Stimulated activated CD4-positive, alpha-beta T cell treated with anti-CD3 and anti-CD28 coated beads, Interleukin-1b, Interleukin-23, amount 100 ng/mL, for 24 hours (primary cell): ENCODE measurements at places on chromosomes 2 and 18.

DNA sequence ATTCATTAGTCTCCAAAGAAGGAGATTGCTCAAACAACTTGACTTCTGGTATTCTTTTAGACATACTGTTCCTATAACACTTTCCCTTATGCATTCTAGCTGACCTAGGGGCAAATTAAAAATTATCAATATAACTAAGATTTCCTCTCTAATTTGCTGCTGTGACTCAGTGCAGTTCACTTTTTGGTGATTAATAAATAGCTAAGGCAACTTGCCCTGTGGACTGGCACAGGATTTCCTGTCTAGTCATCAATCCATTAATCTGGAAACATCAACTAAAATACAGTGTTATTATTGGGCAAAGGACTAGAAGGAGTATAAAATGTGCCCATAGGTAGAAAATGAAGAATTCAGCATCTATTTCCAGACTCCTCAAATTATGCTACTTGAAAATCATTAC is 83.5 kb upstream of the SERPINE2 start:
- DNase-seq, result no peak

DNA sequence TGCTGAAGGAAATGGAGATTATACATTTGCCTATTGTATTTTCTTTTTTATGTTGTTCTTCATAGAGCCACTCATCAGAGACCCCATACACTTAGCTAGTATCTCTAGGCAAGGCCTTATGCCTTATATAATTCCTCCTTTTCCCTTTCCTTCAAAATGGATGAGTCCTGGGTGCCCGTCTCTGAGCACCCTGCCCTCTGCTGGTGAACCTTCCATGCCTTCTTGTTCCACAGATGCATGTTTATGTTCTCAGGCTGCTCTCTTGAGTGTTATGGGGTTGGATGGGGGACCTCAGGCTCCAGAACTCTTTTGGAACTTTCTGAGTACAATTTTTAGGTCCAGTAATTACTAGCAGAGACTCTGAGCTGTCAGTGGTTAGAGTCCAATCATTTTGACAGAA is 368.6 kb upstream of the SPRED2 start:
- no peak for DNase-seq

DNA sequence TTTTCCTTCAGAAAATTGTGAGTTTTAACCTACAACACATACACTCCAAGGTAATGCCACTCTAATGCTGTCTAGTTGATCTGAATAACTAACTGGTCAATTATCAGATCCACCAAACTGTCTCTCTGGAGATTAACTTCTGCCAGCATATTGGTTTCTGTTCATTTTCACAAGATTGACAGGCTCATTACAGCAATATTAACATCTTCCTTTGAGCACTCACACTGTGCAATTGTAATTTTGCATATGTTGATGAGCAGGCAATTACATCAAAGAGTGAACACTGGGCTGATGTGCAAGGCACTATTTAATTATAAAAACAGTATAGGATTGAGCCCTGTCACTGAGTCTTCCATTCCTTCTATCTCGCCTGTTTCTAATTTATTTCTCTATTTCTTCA is 197.3 kb downstream of the SLC8A1 start:
- no peak for DNase-seq

GRCh38 chr2:64837925-64838641 is 151.1 kb upstream of the SLC1A4 start:
- DNase-seq, result no peak

- no peak for DNase-seq
Measured at GRCh38 chr2:201698588-201699226, at the start of gene MPP4. MPP4 (minus strand) TSS chr2:201698644; CDS start chr2:201693954, 4,690 bp downstream.

- no peak for DNase-seq
Measured at GRCh38 chr2:189466046-189466445, 24.8 kb downstream of the WDR75 start.

DNA sequence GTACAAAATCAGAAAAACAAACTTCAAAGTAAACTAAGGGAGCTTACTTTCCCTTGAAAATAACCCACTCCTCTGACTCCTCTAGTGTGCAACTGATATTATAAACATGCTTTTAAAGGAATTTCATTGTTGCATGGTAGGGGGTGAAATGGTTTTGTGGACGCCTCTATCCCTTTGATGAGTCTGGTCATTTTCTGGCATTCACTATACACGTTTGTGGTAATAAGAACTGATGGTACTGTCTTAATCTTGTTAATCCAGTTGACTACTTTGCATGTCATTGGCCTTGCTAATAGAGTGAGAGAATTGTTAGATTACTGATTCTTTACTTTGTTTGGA is 2.8 kb downstream of the INSIG2 start:
- DNase-seq, result no peak

DNA sequence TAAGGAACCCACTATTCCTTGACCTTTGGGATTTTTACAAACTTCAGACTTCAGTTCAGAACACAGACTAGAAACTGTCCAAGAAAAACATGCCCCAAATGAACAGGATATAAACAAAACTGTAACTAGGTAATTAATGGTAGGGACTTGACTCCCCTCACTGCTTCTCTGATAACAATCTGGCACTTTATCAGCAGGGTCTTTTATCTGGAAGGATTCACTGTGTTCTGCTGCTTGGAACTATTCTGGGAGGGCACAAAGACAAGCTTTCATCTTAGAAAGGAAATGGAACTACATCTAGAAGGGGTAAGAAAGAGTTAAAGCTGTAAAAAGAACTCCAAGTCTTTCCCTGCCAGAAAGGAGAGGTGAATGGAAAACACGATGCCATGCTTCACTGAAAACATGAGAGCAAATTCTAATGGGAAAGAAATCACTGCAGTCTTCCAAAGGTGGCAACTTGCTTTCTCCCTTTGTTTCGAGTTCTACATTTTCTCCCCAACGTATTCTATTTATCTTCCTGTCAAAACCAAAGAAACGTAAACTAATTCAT is 181.2 kb downstream of the THADA start:
- no peak for DNase-seq

DNA sequence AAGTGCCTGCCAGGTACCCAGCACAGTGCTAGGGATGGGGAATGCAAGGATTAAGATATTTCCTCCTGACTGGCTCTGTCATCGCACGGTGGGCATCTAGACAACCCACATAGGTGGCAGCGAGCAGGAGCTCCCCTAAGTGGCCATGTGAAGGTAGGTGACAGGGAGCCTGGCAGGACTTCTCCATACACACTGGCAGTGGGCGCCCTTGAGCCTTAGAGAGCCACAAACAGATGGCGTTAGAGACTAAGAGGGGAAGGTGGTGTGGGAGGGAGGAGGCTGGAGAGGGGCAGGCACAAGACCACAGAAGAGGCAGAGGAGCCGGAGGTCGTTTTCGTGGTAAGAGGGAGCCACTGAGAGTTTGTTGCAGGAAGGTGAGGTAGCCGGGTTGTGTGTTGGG is 15.2 kb downstream of the PRELID3A start:
- DNase-seq, result no peak

GRCh38 chr18:31428211-31428610 is 19.3 kb upstream of the DSG3 start:
- DNase-seq, result no peak

DNA sequence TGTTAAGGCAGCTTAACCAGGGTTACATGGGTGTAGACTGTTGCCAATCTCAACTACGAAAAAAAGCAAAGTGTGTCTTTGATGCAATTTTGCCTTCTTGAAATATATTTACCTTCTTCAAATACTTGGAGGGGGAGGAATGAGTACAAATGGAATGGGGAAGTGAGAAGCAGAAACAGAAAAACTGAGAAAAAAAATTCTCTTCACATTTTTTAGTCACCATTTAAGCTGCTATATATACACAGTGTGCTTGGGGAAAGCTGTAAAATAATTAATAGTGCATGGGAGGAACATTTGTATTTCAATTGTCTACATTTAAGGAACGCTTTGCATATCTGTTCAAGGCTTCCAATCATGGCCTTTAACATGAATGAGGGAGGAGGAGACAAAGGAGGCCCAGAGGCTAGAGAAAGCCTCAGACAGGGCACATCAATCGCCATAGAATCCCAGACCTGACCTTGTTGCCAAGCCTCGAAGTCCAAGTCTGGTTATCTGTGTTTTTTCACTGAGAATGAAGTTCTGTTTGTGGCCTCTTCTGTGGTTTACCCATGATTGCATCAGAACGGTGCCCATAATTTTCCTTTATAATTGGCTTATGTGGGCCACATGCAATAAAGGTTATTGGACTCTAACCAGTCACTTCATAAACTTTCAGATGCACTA is 158.6 kb downstream of the PIK3C3 start:
- DNase-seq, result no peak

- DNase-seq, result no peak
Measured at GRCh38 chr2:232295971-232296370, 82.6 kb upstream of the ALPP start.

GRCh38 chr18:55064760-55065159 is 105.5 kb upstream of the CCDC68 start:
- DNase-seq, result no peak

GRCh38 chr18:36535202-36535935 is 237.9 kb downstream of the FHOD3 start:
- no peak for DNase-seq

DNA sequence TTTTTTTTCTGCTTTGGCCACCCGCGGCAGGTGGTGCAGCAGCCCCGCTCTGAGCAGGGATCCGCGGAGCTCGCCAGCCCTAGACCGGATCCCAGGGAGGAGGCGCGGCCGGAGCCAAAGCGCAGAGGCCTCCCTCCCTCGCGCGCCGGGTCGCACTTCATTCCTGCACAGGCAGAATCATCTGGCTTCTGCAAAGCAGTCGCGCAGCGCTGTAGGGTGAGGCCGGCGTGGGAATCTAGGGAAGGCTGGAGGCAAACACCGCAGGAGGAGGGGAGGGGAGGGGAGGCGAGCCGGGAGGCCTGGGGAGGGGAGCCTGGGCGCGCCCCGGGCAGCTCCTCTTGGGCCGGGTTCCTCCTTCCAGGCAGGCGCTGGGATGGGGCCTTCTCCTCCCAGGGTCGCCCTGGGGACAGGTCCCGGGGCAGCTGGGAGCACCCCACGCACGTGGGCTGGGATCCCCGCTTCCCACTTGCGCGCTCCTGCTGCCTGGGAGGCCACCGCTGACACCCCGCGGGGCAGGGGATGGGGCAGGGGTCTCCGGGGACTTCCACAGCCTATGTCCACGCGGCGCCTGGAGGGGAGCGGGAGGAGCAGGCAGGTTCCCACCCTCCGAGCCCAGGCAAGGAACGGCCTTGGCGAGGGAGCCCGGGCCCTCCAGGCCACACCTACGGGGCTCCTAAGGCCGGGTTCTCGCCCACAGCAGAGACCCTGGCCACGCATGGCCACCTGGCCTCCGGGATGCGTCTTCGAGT is 45.0 kb downstream of the MBP start:
- DNase-seq, result no peak

DNA sequence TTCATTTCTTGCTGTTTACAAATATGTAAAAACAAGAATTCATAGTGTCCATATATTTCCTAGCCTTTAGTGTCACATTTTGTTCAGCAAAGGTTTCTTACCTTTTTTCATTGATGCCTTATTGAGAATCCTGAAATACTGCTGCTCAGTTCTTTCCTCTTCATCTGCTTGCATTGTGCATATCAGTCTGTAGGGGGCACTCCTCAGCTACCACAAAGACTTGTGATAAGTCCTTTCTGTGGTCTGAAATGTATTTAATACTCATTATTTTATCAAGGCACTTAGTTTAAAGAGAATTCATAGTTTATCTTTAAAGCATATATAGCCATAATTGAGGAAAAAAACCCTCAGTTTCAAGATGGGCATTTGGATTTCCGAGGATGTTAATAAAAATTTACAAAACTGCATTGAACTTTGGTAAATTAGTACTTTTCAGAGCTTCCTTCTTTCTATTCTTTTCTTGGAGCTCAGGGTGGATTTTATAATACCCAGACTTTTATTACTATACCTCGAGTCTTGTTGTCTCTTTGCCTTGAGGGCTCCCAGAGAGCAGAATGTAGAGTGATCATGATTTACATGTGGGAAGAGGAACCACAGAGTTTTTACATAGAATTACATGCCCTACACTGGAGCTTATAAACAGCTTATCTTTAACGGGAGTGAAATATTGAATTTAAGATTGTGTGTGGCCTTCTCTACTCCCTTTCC is 570.1 kb downstream of the PLCL1 start:
- DNase-seq, result no peak

GRCh38 chr18:29060349-29060748 is 883.4 kb upstream of the CDH2 start:
- DNase-seq, result no peak

DNA sequence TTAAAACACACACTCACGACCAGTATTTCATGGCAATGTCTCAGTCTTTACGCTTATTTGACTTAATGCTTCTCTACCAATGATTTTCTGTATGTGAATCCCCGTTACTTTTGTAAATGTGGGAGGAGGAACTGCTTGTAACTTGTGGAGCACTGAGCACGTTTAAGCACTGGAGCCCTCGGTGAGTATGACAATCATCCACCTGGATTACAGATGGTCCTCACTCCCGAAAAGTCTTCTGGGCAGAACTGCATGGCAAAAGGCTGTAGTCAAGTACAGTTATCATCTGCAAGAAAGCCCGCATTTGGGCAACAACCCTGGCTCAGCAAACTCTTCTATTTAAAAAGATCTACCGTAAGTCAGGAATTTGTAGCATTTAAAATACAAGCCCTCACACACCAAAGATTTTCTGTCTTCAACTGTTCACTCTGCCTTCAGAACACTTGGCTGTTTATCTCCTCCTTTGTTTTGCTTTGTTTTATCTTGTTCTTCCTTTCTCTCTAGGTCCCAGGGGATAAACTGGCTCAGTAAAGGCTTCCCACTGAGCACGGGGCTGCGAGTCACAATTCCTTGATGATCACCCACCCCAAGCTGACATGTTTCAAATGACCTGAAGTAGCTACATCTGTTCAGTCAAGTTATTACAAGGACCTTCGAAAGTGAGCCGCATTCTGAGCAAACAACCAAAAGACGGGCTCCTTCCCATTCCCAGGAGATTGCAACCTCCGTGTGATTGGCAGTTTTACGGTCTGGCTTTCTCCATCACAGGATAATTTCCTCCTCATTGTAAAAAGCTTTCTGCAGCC is 102.2 kb downstream of the DLGAP1 start:
- no peak for DNase-seq

DNA sequence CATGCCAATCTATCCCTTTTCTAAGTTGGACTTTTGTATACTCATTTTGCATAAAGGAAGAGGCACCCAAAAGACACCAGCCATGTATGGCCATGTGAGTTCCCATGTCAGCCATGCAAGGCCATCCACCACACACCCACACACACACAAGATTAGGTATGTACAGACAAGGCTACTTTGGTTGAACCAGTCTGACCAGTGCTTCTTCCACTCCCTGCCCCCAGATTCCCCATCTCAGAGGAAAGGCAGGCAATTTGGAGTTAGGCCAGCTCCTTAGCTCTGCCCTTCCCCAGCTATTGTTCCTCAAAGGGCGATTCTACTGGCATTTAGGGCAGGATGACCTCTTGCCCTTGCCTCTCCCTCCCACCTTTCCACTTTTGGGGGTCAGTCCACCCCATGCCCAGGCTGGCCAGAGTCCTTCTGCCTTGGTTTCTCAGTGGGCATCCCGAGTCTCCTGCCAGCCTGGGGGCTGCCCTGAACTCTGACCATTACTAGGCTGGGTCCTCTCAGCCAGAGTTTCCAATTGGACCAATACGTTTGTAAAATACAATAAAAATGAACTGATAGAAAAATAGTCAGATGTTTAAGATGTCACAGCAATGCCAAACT is 101.1 kb downstream of the ZBTB7C start:
- DNase-seq, result no peak

GRCh38 chr18:10475276-10475653 is 20.8 kb downstream of the APCDD1 start:
- no peak for DNase-seq

- no peak for DNase-seq
Measured at GRCh38 chr18:79987566-79987965, 797 bp downstream of the TXNL4A start.

GRCh38 chr18:50158866-50159653 is 35.9 kb downstream of the MYO5B start:
- DNase-seq, result no peak
